Activated CD8-positive, alpha-beta memory T cell treated with anti-CD3 and anti-CD28 coated beads for 1 hour (primary cell): ENCODE measurements at places on chromosomes 6 and 20.

GRCh38 chr6:33112148-33112547 is 36.4 kb downstream of the HLA-DPB1 start:
- no peak for DNase-seq

- DNase-seq: no peak
Measured at GRCh38 chr20:15056246-15056645, 718.8 kb upstream of the FLRT3 start.

DNA sequence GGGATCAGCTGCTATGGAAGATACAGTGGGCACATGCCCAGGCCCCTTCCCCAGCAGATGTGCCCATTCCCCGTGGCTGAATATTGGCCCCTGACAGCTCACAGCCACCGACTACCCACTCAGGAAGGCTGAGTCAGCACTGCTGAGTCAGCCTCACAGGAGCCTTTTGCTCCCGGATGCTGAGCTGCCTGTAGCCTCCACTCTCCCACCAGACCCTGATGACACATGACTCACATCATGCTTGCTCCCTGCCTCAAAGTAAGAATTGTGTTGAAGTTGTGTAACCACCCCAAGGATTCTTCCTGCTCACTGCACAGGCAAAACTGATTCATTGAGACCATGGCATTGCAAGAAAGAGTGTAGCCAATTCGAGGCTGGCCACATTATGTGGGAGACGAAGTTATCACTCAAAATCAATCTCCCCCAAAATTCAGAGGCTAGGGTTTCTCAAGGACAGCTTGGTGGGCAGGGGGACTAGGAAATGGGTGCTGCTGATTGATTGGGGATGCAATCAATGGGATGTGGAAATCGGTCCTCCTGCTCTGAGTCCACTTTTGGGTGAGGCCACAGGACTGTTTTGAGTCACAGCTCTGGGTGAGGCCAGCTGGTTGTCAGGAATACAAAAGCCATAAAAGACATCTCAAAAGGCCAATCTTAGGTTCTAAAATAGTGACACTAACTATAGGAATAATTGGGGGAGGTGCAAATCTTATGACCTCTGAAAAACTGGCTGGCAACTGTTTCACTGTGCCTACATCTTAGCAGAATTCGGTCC is 556.6 kb upstream of the CDH4 start:
- no peak for DNase-seq

DNA sequence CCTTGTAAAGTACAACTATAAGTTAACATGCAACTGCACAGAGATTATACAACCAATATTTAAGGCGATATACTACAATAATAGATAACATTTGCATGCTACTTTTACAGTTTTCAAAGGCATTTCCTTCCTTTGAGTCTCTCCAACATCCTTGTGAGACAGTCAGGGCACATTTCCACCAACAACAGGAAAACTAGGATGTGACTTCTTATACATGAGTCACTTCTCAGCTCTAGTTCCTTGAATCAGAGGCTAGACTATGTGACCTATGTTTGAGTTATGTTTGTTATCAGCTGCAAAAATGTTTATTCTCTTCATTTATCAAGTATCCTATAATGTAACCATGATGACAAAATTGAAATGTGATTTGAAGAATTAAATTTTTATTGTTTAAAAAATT is 51.7 kb upstream of the TFAP2D start:
- no peak for DNase-seq

DNA sequence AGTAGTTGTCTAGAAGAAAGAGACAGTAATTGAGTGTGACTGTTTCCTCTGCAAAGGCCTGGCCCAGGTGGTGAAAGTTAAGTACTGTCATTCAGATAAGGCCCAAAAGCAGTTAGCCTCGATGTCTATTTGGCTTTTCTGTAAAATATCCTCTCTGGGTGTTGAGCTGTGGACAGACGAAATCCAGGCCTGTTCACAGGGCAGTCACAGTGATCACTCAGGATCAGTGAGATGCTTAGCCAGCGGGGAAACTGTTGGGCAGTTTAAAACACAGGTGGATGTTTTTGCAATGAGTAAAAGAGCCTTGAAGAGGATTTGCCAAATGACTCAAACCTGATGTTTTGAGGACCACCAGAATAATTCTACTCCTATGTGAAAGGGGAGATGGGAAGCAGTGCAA is 22.0 kb upstream of the PRDM1 start:
- DNase-seq: no peak

- DNase-seq: no peak
Measured at GRCh38 chr6:161736326-161736725, 462.5 kb upstream of the AGPAT4 start.

GRCh38 chr6:114407426-114408035 is 64.7 kb upstream of the HS3ST5 start:
- DNase-seq: no peak

- no peak for DNase-seq
Measured at GRCh38 chr6:134896910-134897309, 53.0 kb downstream of the ALDH8A1 start.

DNA sequence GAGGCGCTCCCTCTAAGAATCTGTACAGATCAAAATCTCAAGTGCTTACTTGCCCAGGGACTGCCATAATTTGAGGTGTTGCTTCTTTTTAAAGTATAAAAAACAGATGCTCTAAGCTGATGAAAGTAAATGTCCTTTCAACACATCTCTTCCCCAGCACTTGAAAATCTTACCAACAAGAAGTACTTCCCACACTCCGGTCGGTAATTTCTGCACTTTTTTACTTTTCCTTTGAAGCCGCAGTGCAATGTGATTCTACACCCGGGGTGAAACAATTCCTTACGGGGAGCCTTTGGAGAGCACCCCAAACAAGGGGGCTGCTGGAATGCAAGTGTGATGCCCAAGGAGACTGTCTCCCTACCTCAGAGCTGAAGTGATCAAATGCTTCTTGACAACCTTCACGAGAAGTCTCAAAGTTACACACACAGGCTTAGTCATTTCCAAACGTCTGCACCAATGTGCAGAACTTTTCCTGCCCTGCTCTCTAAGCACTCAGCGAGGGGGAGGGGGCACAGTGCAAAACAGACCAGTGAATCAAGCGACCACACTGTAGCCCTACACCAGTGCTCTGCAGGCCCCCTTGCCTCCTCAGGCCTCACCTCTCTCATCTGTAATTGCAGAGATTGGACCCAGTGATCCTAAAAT is 56.7 kb downstream of the ATXN1 start:
- no peak for DNase-seq

DNA sequence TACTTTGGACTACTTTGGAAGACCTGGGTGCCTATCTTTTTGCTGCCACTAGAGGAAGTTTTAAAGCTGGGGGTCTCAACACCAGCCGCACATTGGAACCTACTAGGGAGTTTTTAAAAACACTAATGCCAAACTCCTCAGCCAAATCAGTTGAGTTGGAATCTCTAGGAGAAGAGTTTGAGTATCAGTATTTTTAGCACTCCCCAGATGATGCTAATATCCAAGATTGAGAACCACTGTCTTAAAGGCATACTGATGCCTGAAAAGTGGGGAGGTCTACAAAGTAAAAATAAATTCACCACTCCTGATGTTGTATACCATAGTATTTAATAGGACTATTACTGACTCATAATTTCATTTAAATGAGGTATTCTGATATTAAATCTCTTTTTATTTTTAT is 62.9 kb upstream of the COL21A1 start:
- no peak for DNase-seq

DNA sequence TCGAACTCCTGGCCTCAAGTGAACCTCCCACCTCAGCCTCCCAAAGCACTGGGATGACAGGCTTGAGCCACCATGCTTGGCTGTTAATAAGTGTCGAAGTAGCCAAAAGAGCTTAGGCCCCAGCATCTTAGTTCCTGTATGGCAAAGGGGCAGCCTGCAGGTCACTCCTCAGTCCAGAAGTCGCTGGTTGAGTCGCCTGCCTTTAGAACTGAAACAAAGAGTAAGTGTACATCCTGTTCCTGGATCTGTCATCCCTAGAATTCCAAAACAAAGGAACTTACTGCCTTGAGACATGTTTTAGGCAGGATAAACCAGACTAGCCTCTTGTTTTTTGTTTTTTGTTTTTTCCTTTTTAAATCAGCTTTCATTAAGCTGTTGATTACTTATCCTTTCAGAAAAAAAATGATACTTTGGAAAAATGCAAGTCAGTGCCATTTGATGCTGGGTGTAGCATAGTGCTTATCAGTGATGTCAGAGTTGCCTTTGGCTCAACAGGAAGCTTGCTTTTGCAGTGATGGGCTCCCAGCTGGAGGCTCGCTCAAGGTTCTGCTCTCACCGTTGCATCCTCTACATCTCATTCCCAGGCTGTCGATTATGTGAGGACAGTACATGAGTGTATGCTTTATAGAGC is 9.0 kb downstream of the ACTR5 start:
- no peak for DNase-seq

GRCh38 chr20:8855315-8855714 is 213.6 kb upstream of the PLCB4 start:
- no peak for DNase-seq

DNA sequence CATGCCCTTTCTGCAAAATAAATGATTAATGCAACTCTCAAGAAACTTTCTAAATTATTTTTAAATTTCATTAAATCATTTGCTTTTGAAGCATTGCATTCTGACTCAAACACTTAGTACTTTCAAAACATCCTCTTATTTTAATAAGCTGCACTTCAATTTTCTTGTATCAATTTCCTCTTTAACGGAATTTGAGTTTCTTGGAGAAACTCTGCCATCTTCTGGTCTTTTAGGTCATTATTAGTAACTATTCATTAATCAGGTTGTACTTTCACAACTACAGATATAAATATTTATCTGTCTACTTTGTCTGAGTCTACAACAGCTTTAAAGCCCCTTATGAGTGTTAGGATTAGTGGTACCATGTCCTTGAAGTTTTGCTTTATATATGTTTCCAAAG is 30.2 kb downstream of the TMX4 start:
- DNase-seq: no peak

- no peak for DNase-seq
Measured at GRCh38 chr6:4930025-4930691, 73.7 kb downstream of the RPP40 start.

DNA sequence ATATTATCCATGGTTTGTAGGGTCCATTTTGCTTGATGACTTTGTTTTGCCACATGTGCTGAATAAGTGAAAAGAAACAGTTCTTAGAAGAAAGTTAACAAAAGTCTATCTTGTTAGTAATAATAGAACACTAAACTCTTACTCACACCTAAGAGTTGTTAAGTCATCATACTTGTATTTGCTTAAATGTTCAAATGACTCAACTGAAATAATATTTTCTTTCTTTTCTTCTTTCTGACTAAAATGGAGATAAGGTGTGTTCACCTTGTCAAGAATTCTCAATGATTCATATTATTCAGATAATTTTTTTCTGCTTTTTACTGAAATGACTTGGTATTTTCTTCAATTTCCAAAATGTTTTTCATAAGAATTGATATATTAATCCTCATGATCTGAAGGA is 327.2 kb downstream of the HTR1B start:
- no peak for DNase-seq

GRCh38 chr20:63658749-63659187 is 656 bp downstream of the RTEL1 start:
- DNase-seq: no peak

DNA sequence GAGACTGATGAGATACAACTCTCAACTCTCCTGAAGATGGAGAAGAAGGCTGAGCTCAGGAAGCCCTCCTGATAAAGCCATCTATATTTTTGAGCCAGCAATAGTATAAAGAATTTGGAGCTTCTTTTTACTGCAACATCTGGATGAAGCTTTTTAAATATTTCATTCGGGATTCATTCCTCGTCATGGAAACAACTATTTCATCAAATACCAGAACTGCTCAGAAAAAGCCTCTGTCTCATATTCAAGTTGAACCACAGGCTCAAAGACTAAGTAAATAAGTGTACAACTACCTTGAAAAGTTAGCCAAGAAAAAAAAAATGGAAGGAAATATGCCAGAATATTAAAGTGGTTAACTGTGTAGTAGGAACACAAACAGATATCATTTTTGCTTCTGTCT is 37.8 kb downstream of the PTPRT start:
- no peak for DNase-seq

DNA sequence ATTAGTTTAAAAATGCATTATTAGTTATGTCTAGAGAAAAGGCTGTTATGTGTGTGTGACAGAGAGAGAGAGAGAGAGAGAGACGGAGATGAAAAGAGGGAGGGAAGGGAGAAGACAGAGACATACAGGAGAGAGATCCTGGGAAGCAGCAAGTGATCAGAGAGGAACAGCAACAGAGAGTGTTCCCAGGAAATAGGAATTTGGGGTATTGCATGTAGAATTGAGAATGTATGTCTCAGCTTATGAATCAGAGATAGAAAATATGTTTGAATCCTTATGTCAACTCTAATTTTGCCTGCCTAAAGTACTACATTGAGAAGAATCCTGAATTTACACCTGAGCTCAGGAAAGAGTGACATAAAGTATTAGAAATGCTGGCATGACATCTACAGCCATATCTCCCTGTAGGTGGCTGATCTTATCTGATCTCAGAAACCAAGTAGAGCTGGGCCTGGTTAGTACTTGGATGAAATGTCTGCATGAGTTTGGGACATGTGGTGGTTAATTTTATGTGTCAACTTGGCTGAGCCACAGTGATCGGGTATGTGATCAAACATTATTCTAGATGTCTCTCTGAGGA is 130.6 kb downstream of the TENT5A start:
- DNase-seq: no peak

DNA sequence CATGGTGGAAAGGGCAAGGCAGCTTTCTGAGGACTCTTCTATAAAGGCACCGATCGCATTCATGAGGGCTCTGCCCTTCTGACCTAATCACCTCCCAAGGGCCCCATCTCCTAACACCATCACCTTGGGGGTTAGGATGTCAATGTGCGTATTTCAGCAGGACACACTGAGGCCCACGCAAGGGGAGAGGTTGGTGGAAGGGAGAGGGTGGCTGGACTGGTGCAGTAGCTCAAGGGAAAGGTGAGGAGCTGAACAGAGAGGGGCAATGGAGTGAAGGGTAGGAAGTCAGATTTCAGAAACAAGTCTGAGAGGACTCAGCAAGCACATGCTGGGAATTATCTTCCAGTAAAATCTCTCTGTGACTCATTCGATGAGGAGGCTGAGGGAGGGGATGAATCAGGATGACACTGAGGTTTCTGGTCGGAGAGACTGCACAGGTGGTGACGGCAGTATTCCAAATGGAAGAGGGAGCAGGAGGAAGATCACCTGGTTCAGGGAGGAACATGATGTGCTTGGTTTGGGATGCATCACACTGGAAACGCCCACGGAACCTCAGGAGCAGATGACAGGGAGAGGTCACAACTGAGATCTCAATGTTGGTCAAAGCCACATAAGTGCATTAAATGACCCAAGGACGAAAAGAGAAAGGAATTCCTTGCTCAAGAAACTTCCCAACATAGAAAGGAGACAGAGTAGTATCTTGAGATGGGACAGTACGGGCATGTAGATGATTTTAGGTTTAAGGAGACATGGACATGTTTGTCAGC is 67.1 kb downstream of the TFAP2A start:
- DNase-seq: no peak

DNA sequence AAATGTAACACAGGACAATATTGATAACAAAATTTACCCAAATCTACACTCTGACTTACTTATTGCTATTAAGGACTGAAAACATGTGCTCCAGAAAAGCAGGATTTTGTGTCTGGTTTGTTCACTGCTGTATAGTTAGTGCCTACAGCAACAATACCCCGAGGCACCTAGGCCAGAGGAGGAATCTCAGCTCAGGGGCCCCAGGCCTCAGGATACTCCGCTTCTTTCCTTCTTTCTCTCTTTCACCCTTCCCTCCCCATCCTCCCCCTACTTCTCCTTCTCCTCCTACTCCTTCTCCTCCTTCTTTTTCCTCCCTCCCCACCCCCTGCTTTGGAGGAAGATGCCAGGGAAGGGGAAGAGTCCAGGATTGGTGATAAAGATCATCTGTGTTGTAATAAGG is 985 bp upstream of the VNN2 start:
- DNase-seq: no peak

GRCh38 chr6:8905757-8906156 is 470.4 kb upstream of the SLC35B3 start:
- DNase-seq: no peak
